ENCODE measurements at places on chromosomes 11 and 22.

DNA sequence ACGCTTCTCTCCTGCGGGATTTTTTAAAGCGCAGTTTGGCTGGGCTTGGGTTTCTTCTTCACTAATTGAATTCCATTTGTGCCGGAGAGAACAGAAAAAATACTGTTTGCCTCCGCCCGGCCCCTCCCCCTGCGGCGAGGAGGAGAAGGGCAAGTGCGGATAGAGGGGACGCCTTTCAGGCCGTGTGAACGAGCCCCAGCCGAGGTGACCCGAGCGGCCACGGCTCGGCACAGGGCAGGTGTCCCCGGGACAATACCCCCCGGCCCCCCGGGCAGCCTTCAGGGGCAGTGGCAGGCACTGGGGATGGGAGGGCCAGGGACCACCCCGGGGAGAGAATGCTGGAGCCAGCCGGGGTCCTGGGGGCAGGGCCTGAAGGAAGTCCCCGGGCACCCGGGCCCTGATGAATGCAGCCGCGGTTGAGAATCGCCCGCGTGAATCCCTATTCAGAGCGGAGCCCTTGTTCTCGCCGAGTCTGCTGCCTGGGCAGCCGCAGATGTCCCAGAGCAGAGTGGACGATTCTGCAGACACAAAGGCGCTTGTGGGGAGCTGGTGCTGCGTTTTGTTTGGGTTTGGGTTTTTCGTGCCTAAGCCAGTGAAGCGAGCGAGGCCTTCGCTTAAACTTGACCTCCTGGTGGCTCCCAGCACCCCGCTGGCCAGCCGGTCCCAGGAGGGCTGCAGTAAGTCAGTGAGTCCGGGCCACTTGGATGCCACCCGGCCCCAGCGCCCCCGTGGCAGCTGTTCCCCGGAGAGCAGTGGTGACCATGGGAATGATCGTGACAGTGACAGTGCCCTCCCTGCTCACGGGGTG is 96.0 kb downstream of the WNT7B start:
- no peak for DNase-seq

GRCh38 chr11:12083380-12083779 is 27.0 kb upstream of the MICAL2 start:
- DNase-seq, result no peak

GRCh38 chr11:87879118-87879517 is 296.1 kb downstream of the RAB38 start:
- DNase-seq, result no peak

- no peak for DNase-seq
Measured at GRCh38 chr11:17445240-17445795, 31.3 kb downstream of the ABCC8 start.

GRCh38 chr22:45454275-45454674 is 40.8 kb downstream of the RIBC2 start:
- DNase-seq, result no peak

GRCh38 chr11:109362059-109362458 is 59.9 kb upstream of the C11orf87 start:
- DNase-seq, result no peak

DNA sequence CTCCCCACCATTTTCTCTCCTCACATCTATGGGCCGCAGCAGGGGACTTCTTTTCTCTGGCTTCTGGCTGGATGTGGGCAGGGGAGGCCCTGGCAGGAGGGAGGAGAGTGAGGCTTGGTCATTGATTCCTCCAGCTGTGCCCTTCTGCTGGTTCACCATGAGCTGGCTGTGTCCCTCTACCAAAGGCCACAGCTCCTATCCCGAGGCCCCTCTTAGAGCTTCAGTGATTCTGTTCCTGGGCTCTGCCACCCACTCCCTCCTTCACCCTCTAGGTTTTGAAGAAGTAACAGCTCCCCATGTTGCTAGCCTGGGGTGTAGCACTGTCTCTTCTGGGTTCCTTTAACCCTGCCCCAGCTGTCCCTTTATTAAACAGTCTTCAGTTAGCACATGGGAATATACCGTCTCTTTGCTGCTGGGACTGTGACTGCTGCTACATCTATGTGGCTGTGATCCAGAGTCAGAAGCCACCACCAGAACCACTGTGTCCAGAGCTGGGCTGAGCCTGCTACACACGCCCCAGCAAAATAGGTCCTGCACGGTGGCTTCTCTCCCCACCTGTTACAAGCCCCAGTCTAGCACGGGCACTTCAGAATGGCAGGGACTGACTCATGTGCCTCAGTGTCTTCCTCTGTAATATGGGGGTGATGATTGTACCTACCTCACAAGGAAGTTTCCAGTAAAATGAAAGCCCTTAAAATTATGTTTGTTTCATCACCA is 578 bp upstream of the PARVG start:
- no peak for DNase-seq

GRCh38 chr22:47787501-47788227 is 1025.2 kb downstream of the TBC1D22A start:
- no peak for DNase-seq

DNA sequence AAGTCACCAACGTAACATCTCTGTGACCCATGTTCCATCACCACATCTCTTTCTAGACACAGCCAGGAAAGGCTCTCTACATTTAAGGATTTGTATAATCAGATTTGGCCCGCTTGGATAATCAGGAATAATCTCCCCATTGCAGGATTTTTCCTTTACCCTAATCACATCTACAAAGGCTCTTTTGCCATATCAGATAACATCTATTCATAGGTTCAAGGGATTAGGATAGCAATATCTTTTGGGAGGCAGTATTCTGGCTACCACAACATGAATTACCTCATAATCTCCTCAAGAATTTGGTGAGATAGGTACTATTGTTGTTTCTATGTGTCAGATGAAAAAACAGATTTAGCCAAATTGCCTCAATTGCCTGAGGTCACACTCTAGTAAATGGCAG is 142.8 kb upstream of the UBASH3B start:
- no peak for DNase-seq

DNA sequence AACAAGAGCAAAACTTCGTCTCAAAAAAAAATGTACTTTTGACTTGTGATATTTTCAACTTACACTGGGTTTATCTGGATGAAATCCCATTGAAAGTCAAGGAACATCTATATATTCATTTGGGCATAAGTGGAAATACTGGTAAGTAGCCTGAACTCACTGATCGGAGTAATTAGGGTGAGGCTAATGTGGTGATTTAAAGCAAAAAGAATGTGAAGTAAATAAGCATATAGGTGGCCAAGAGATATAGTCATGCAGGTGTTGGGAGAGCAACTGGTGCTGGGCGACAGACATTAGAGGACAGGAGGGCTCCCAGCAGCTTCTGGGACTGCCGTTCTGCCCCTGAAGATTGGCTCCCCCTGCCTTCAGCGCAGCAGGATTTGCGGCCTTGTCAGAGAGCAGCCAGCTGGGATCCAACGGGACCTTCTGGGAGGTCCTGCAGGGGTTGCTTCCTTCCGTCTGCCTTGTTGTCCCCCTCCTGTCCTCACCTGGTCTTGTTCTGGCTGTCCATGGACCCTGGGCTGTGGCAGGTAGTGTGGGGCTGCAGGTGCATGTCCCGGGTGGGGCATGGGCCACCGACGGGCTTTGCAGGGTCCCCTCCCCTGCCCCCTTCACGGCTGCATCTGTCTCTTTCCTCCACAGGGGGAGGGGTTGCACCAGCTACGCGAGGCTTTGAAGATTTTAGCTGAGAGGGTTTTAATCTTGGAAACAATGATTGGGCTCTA is 14.1 kb downstream of the RHBDD3 start:
- DNase-seq, result no peak

DNA sequence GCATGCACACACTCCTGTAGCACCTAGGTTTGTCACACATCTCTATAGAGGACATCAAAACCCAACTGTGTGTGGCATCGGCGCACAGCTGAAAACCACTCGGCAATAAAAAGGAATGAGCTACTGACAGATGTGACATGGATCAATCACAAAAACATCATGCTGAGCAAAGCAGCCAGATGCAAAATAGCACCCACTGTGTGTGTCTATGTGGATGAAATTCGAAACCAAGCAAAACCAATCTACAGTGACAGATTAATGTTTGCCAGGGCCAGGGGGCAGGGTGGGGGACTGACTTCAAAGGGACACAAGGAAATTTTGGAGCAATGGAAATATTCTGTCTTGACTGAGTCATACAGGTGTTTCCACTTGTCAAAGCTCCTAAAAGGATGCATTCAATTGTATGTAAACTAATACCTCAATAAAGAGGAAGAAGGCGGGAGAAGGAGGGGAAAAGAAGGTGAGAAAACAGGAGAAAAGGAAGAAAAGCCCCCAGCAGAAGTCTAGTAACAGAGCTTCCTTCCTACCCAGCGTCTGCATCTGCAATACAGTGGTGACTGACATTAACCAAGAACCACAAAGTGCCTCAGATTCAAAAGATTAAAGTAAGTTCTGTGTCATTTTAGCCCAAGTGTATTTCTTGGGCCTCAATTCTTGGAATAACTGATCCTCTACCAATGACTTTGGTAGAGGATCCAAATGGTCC is 49.8 kb downstream of the PACSIN2 start:
- no peak for DNase-seq

DNA sequence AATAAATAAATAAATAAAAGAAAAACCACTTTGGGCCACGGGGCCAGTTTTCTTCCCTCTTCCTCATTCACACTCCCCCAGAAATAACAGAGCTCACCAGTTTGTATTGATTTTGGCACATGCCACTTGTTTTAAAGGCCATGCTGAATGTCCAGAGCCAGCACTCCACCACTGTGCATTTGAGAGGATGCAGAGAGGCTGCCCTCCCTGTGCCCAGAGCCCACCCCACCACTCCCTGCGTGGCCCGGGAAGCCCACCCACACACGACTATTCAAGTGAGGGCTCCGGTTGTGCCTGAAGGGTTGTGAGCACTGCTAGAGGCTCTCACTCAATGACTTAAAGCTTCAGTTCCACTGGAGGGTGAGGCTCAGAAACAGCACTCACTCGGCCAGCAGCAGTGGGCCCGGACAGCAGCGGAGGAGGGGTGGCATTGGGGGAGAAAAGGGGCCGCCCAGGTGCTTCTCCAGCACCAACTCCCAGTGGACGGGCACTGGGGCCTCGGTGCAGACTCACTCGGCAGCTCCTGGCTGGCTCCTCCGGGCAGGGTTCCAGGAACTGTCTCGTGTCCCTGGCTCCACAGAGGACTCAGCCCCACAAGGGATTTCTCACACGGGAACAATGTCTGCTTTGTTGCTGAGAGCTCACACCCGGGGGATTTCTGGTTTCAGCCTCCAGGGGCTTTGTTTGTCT is 112.7 kb downstream of the SHANK2 start:
- DNase-seq, result no peak

DNA sequence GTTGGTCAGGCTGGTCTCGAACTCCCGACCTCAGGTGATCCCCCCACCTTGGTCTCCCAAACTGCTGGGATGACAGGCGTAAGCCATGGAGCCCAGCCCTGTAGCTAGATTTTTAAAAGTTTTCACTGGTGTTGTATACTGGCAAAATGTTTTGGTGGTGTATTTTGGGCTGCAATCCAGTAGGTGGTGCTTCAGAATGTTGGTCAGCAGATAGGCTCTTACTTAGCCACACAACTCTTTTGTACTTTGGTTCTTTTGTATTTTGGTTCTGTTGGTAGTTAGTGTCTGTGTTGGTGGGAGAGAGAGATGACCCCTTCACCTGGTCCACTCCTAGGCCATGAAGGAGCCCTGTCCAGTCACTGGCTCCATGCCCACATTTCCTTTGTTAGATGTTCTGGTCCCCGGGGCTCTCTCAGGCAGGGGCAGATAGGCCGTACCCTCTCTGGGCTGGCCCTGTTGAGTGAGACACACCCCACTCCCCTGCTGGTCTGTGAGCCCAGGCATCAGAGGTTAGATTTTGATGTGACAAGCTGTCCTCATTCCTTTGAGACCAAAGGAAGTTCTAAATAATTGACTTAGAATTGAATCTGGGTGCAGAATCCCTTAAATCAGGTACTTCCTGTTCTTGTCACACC is 123.8 kb downstream of the DDX10 start:
- no peak for DNase-seq

- DNase-seq, result no peak
Measured at GRCh38 chr11:12741671-12742216, 67.5 kb downstream of the TEAD1 start.

GRCh38 chr11:119683783-119684182 is 45.2 kb downstream of the NECTIN1 start:
- no peak for DNase-seq

DNA sequence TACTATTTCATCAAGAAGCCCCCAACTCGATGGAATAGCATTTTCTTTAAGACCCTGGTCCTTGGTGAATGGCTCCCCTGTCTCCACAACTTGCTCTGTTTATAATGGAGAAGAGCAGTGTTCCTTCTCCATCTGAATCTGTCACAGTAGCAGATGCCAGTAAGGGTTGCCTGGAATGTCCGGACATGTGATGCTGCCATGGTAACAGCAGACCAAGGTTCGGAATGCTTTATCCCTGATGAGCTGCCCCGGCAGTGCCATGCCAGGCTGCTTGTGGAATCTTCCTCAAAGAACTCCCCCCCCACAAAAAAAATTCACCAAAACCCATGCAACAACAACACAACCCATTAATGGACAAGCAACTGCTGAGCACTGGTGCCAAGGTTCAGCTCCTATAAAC is 72.5 kb downstream of the KCNC1 start:
- DNase-seq, result no peak

GRCh38 chr11:120842195-120842594 is 181.7 kb upstream of the TBCEL start:
- DNase-seq, result no peak

GRCh38 chr11:69048031-69048693 is 570 bp upstream of the TPCN2 start:
- no peak for DNase-seq

GRCh38 chr22:23260645-23261581 is 80.6 kb downstream of the BCR start:
- no peak for DNase-seq

DNA sequence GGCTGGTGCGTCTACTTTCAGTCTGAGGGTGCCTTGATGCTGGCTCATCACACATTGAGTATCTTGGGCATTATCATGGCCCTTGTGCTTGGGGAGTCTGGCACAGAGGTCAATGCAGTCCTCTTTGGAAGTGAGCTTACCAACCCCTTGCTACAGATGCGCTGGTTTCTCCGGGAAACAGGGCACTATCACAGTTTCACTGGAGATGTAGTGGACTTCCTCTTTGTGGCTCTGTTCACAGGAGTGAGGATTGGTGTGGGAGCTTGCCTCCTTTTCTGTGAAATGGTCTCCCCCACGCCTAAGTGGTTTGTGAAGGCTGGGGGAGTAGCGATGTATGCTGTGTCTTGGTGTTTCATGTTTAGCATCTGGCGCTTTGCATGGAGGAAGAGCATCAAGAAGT is 4.9 kb downstream of the TLCD5 start:
- no peak for DNase-seq

DNA sequence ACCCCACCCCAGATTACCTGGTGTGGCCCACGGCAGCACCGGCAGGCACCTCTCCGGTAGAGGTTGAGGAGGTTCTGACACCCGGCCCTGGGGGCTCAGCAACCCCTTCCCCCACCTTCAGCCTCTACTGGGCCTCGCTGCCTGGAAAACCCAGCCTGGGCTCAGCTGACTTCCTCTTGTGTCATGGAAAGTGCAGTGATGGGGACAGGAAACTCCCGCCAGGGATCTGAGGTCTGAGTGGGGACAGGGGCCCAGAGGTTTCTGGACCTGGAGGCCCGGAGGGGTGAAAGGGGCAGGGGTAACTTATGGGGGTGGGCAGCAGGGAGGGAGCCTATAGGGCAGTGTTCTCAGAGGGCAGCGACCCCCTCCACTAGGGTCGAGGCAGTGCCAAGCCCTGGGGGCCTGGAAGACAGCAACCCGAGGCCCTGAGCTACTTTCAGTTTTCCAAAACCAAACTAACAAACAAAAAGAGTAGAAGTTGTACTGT is 10.0 kb upstream of the CD5 start:
- no peak for DNase-seq
